ENCODE measurements at places on chromosomes 2 and 18.
A peak's percentile ranks its signal among the peaks of the same experiment; 100 is the strongest.

- DNase-seq = no peak
Measured at GRCh38 chr2:185998562-185999070, 260.0 kb downstream of the FSIP2 start.

- DNase-seq = no peak
Measured at GRCh38 chr2:30225131-30225762, 6.1 kb upstream of the LBH start.

DNA sequence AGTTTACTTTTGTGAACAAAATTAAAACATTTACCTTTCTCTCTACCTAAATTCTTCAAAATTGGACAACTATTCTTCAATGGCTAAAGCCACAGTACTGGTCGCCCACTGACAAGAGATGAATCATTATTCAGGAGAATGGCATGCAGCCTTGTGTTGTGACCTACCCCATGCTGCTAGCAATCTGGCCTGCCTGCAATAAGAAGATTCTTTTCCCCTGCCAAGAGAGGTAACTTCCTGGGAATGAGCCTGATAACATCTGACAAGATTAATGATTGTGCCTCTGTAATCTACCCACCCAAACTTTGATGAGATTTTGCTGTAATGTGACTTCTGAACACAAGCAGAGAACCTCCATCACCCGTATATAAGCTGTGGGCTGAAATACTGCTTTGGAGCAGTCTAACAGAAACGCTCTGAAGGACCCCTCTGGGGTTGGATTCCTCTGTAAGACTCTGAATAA lies 47.0 kb upstream of the ST3GAL5 start:
- peak; percentile 60 for DNase-seq

DNA sequence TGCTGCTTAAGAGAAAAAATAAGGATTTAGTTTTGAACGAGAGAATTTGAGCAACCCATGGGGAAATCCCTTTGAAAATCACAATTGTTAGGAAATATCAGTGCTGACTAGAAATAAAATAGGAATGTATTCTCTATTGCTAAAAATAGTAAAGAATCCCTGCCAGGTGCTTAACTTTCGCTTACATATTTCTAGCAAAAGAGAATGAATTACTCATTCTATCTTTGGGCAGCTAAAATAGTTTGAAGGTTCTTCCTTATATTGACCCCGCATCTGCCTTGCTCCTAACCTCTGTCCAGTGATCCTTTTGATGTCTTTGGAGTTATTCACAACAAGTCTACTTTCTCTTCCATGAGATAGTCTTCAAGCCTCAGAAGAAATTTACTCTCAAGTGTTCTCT lies 103.8 kb downstream of the PLCL1 start:
- no peak for DNase-seq

- DNase-seq = peak; percentile 79
Measured at GRCh38 chr18:446941-447560, 53.5 kb downstream of the COLEC12 start.

DNA sequence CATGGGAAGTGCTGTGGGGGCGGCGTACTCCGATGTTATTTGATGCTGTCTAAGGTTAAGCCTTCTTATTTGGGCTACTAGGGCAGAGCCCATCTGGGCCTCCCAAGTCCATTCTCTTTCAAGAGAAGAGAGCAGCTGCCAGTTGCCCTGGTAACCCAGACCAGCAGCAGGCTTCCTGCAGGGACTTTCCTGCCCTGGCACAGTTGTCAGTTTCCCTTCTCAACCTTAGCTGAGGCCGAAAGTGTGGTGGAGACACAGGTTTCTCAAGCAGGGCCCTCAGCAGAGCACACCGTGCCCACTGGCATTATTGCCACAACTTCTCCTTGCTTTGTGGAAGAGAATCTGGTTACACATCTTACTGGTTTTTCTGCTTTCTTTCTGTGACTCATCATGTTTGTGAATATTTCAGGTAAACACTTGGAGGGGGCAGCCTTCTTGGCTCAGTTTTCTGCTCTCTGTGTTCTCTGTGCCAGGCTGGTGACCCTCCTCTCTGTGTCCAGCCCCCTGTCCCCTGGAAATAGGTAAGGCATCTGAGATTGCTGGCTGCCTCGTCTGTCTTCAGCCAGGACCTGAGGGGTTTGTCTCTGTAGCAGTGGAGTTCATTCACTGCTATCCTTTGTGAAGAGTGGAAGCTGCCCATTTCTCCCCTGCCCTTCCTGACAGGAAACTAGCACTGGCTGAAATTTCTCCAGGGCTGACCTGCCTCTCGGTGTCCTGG lies 111.0 kb downstream of the B3GNT2 start:
- DNase-seq = no peak

DNA sequence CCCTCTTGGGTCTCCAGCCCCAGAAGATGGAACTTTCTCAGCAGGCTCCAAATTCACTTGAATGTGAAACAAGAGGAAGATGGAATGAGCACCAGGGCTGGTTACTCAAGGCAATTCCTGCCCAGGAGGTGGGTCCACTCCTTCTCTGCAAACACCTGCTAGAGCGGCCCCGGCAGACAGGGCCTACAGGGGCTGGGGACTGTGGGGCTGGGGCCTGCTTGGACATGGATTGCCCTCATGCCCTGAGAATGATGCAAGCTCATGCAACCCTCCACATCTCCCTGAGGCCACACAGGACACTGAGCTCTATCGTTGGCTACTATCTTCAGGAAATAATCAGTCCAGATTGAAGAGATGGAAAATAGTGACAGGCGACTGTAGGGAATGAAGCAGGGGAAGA lies 39.1 kb downstream of the TFCP2L1 start:
- DNase-seq = no peak
